ENCODE measurements at places on chromosomes 5 and 9.

GRCh38 chr5:97840643-97841042, 657.6 kb upstream of the RIOK2 start:
- H3K27ac ChIP-seq: no peak overlapping the region
- peaks cover 20% of the 10 kb centered on the region for H3K4me1 ChIP-seq
- no peaks in the 10 kb centered on the region for H3K36me3 ChIP-seq
- peaks cover 2% of the 10 kb centered on the region for H3K27me3 ChIP-seq
- no peak overlapping the region for H3K4me3 ChIP-seq
- DNase-seq: peak; percentile 49

DNA sequence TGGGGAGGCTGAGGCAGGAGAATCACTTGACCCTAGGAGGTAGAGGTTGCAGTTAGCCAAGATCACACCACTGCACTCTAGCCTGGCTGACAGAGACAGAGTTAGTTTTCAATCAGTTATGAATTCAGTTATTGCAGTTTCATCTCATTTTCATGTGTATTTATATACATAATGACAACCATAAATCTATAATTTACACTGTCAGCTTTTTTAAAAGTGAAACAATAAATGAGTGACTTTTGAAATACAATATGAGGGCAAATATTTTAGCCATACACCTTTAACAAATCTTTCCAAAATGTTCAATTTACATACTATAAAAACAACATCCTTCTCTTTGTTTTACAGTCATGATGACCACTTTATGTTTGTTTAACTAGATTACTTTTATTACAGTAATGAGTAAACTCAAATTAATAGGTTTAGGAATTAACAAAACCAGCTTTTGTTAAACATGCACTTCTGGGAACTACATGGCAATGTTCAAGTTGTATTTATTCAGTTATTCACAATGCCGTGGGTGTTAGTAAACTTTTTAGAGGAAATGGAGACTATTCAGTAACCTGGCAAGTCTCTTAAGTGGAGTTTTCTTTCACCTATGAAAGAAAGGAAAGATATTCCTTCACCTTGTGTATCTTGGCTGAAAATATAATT, 12.7 kb downstream of the TYRP1 start:
- H3K4me1 ChIP-seq: peaks cover 9% of the 10 kb centered on the region
- no peak overlapping the region for H3K27ac ChIP-seq
- H3K4me3 ChIP-seq: no peak overlapping the region

DNA sequence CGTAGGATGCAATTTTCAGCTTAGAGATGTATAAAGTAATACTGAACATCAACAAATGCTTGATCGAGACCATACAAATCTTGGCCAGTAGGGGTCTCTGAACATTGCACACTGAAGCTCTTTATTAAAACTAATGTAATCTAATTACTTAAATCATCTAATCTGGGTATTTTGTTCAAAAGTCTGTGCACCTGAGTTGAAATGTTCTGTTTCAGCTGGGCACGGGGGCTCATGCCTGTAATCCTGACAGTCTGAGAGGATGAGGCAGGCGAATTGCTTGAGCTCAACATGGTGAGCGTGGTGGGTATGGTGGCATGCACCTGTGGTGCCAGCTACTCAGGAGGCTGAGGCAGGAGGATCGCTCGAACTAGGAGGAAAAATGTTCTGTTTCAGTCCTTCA, 41.0 kb downstream of the ESM1 start:
- H3K27ac ChIP-seq: no peak overlapping the region
- no peaks in the 10 kb centered on the region for H3K36me3 ChIP-seq
- no peaks in the 10 kb centered on the region for H3K27me3 ChIP-seq
- H3K4me3 ChIP-seq: no peak overlapping the region
- peak; percentile 13 for DNase-seq

DNA sequence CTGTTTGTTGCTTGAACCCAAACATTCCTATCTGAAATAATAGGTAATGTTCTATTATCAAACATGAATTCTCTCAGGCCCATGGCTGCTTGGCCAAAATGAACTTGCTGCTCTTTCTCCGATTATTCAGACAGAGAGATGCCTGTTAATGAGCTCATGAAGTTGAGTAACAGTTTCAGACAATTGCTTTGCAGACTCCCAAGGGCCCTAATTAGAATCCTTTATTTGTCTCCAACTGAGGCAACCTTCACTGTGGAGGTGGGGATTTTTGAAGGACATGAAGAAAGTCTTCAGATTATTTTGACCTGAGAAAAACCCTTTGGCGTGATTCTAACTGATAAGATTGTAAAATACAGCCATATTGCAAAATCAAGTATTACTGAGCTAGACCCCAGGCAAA, 466.7 kb downstream of the NFIB start:
- no peak overlapping the region for H3K4me3 ChIP-seq
- peak; percentile 26 for DNase-seq
- H3K36me3 ChIP-seq: no peaks in the 10 kb centered on the region
- no peaks in the 10 kb centered on the region for H3K27me3 ChIP-seq

GRCh38 chr9:136185596-136186366, 19.1 kb downstream of the LHX3 start:
- H3K27ac ChIP-seq: no peak overlapping the region
- peaks cover 18% of the 10 kb centered on the region for H3K27me3 ChIP-seq
- DNase-seq: no peak
- no peaks in the 10 kb centered on the region for H3K4me1 ChIP-seq
- H3K4me3 ChIP-seq: no peak overlapping the region
- H3K36me3 ChIP-seq: no peaks in the 10 kb centered on the region

GRCh38 chr5:74209571-74209970, 431.0 kb downstream of the ENC1 start:
- H3K27ac ChIP-seq: no peak overlapping the region
- DNase-seq: peak; percentile 30
- H3K4me3 ChIP-seq: no peak overlapping the region
- H3K4me1 ChIP-seq: peaks cover 27% of the 10 kb centered on the region
- H3K36me3 ChIP-seq: no peaks in the 10 kb centered on the region

- no peak overlapping the region for H3K4me3 ChIP-seq
- H3K4me1 ChIP-seq: no peaks in the 10 kb centered on the region
- no peak for DNase-seq
- no peak overlapping the region for H3K27ac ChIP-seq
- no peaks in the 10 kb centered on the region for H3K36me3 ChIP-seq
- no peaks in the 10 kb centered on the region for H3K27me3 ChIP-seq
These were observed 249.1 kb downstream of the DIRAS2 start for GRCh38 chr9:90393365-90394152.

All from astrocyte (in vitro differentiated cells and primary cell).